ENCODE measurements at places on chromosomes 6 and 20.

- no peak for DNase-seq
Measured at GRCh38 chr6:157911278-157911677, 70.4 kb upstream of the SYNJ2 start.

- no peak for DNase-seq
Measured at GRCh38 chr6:75196081-75196687, 9.7 kb downstream of the COL12A1 start.

DNA sequence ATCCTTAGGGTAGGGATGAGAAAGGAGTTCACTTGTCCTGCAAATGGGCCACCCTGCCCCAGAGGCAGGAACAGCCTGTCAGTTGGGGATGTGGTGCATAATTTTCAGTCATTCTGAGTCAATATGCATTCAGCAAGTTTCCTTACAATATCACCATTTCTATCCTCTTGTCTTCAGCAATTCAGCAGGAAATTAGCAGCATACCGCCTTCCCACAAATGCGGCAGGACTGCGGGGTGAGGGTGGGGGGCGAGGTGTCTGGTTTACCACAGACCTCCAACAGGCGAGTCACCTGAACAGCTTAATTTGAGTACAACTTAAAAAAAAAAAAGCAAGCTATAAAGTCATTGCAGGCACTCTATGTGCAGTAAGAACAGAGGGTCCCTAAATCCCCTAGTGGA is 126.8 kb downstream of the MAP3K7 start:
- DNase-seq = peak; percentile 69

DNA sequence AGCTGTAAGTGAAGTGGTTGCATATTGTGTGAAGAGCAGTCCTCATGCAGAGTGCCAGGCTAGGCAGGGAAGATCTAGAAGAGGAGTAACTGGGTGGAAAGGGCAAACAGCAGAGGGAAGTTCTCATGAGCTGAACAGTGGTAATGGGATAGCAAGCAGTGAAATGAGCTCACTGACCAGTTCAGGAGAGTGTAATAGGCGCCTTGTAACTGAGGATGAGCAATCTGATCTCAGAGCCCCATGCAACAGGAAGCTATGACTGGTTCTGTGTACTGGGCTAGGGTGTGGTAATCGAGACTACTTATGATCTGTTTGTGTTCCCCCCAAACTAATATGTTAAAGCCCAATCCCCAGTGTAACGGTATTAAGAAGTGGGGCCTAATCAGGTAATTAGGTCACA is 98.6 kb downstream of the RFX6 start:
- DNase-seq = no peak

- DNase-seq = no peak
Measured at GRCh38 chr6:81682235-81682795, 70.2 kb downstream of the TENT5A start.

DNA sequence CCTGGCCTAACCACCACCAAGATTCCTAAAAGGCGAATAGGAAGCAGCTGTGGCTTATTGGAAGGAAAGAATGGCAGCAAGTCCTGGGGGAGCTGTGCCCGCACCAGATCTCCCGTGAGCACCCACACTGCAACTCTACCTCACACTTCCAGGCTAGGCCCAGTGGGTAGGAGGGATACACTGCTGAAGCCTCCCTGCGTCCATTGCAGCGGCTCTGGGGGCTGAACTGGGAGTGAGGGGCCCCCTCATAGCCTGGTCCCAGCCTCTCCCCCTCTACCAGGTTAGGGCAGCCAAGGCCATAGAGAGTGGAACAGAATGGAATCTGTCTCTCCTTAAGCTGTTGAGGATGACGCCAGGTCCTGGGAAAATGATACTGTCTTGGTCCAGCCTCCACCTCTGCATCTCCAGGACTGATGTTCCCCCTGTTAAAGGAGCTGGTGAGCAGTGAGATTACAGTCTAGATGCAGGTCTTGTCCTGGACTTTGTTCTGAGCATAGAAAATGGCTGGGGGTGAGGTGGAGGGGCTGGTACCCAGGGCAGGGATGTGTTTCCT is 11.3 kb downstream of the CNPY3 start:
- no peak for DNase-seq

- no peak for DNase-seq
Measured at GRCh38 chr6:96862560-96862959, 25.3 kb upstream of the GPR63 start.

DNA sequence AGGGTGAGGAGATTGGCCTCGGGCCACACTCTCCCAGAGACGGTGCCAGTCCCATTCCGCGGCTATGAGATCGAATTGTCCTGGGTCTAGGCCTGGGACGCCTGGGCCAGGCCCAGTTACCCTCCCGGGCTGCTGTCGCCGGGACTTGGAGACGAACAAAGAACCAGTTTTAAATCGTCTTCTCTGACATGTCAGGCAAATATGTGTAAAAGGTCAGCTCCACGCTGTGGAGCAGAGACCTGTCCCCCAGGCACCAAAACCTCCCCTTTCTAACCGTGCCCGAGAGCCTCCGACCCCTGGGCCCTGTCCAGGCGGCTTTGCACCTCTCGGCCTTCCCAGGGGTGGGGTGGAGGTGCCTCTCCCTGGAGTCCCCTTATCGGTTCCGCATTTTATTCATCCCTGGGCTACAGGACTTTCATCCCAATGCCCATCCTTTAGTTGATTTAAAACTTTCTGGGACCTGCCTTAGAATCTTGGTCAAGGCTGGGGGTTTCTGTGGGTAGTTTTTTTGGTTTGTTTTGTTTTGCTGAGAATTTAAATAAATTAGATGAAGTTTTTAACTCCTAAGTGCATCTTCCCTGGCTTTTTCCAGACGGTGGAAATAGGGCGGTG is 5.8 kb upstream of the TFAP2A start:
- no peak for DNase-seq

- DNase-seq = no peak
Measured at GRCh38 chr6:32112431-32112980, 3.4 kb upstream of the TNXB start.

- no peak for DNase-seq
Measured at GRCh38 chr6:109284675-109285074, 97.6 kb downstream of the CD164 start.

DNA sequence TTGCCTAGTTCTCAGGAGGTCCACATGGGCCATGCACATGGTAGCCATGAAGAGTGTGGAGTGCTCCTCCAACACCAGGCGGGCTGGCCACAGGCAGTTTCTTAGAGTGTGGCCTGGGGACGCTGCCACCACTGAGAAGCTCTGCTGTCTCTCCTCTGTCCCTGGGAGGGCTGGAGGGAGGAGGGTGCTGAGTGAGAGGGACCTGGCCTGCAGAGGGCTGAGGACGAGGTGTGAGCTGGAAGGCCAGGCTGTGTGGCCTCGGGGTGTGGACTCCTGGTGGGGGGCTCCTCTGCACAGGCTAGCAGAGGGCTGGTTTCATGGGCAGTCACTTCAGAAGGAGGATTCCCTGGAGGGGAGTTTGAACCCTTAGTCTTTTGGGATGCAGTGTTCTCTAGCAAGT is 39.7 kb downstream of the SYNJ2 start:
- DNase-seq = no peak

- DNase-seq = no peak
Measured at GRCh38 chr6:130982941-130983456, 80.0 kb downstream of the EPB41L2 start.
